ENCODE measurements at places on chromosomes 4 and X.
A peak's percentile ranks its signal among the peaks of the same experiment; 100 is the strongest.

DNA sequence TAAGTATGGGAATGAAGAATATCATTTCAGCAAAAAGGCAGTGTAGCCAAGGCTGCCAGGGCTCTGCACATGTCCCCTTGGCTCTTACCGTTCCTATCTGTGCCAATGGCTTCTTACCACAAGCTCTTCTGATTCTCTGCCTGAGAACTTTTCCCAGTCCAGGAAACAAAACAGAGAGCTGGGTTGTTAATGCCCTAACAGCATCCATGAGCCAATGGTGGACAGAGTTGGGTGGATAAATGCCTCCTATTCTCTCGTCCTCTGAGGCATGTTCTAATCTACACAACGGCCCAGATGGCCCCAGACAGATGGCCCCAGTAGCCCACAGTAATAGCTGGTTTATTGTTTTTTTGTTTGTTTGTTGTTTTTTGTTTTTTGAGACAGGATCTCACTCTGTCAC is 28.0 kb downstream of the SCD5 start:
- DNase-seq = no peak

GRCh38 chr4:53208753-53209152 is 157.1 kb downstream of the SCFD2 start:
- DNase-seq = no peak

GRCh38 chr4:141922236-141922635 is 285.9 kb downstream of the IL15 start:
- DNase-seq = no peak

DNA sequence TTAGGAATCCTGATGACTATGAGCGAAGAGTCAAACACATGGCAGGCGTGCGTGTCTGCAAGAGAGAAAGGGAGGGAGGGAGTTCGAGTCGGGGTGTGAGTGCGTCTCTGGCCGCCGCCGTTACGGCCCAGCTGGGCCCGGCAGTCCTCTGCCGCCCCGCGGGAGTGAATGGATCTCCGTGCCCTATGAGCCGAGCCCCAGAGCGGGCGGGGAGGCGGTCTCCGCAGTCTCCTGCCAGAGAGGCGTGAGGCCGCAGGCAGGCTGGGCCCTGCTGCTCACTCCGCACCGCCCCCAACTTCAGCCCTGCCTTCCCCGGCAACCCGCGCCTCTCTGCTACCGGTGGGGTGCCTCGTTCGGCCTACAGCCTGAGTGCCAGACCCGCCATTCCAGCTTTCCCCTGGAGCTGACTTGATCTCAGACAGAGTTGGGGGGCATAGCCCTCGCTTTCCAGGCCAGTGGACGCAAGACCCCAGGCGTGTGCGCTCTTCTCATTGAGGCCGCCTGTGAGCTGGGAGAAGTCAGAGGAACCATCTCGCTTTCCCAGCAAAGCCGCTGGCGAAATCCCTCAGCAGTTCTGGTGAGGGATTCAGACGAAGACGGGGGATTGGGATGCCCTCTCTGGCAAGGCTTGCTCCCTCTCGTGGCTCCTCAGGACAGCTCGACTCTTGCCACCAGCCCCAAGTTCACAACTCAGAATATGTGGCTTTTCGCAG is 1.4 kb downstream of the SLC16A2 start:
- no peak for DNase-seq

- DNase-seq = no peak
These were observed 245.5 kb upstream of the TLL1 start for GRCh38 chr4:165627548-165627947.

GRCh38 chr4:100826808-100827548 is 309.2 kb upstream of the EMCN start:
- DNase-seq = no peak

- no peak for DNase-seq
These were observed 348.5 kb upstream of the NR3C2 start for GRCh38 chr4:148790691-148791090.

DNA sequence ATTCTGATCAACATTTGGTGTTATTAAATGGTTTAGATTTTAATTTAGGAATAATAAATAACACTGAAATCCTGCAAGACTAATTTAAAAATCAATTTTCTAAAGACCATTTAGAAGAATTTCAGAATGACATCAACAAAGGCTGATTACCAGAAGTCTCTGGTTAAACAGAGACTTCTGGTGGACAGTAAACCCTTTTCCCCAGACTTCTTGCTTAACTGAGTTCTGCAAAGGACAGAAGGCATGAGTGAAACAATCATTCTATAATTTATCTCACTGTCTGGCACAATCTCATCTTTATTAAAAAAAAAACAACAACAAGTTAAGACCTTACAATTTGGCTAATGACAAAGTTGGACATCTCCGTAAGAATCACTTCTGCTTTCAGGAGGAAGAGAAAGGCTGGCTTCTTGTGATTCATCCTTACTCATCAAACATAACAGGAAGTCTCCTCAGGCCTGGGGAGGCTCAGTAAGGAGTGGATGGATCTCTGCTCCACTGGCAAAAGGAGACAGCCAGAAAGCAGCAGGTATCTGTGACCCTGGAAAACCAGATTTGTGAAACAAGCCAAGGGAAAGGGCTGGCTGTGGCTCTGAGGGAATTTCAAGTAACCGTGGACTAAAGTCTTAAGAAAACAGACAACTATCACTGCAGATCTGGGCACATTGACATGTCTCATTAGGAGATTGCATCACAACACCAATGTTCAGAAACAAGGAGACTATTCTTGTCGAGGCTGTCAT is 908 bp upstream of the TLR6 start:
- peak; percentile 31 for DNase-seq

GRCh38 chrX:153595387-153595786 is 3.6 kb downstream of the CCNQ start:
- DNase-seq = no peak

GRCh38 chr4:149465955-149466354 is 349.7 kb downstream of the IQCM start:
- no peak for DNase-seq

- no peak for DNase-seq
These were observed 67.8 kb upstream of the NBDY start for GRCh38 chrX:56661193-56661592.

- no peak for DNase-seq
These were observed 869 bp upstream of the ADD1 start for GRCh38 chr4:2842687-2843262.

- DNase-seq = no peak
These were observed 26.2 kb upstream of the SCRG1 start for GRCh38 chr4:173424899-173425805.

DNA sequence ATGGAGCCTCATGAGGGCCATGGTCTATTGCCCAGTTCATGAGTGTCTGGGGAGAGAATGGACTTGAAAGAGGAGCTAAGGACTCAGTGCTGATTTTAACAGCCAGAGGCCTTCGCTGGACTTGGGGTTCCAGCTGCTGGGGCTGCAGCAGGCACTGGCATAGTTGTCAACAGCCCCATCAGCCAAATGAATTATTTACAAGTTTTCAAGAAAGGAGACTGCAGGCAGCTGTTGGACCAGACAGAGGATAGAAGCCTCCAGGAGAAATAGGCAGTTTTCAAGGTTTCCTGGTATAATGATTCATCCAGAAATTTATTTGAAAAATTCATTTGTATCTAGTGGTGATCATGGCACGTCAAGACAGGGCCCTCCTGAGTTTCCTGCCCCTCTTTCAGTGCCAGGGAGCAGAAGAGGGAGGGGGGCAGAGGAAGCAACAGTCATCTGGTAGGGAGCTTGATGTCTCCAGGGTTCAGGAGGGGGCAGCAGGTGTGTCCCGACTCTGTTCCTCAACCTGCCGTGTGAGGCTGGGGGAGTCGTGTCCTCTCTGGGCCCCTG is 63.1 kb upstream of the GPR78 start:
- no peak for DNase-seq

DNA sequence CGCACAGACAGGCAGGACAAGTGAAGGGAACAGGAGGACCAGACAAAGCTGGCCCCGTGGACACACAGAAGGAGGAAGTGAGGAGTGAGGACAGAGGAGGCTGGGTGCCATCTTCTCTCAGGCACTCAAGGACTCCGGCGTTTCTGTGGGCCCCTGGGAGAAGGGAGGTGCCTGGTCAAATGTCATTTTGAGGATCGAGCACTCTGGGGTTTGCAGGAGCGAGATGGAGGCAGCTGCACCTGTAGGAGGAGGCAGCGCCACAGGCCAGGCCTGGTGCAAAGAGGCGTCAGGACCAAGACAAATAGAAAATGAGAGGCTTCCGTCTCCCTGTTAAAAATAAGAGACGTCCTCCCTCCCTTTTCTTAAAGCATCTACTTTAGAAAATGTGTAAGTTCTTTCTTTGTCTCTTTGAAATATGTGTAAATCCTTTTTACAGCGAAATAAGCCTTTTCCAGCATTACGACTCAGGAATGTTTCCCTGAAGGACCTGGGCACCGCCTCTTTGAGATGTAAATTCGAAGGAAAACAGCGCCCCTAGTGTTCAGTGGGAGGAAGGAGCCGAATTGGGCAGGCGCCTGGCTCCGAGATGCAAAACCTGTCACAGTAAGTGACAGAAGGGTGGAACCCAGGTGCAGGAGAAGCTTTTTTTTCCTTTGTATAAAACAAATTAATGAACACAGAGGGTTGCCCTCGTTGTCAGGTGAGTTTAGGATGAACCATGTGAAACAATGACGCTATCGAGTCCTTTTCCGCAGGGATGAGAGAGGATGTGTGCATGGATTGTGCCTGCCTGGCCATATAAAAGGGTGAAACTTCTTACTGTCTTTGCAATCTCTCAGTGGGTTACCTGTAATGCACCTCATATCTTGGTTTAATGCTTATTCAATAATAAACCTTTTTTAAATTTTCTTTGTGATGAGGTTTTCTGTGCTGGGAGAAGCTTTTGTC is 1.4 kb upstream of the C4orf50 start:
- DNase-seq = no peak

GRCh38 chr4:127667772-127668171 is 35.0 kb downstream of the INTU start:
- DNase-seq = no peak

- DNase-seq = no peak
These were observed 5.5 kb upstream of the NXF3 start for GRCh38 chrX:103098488-103098887.

DNA sequence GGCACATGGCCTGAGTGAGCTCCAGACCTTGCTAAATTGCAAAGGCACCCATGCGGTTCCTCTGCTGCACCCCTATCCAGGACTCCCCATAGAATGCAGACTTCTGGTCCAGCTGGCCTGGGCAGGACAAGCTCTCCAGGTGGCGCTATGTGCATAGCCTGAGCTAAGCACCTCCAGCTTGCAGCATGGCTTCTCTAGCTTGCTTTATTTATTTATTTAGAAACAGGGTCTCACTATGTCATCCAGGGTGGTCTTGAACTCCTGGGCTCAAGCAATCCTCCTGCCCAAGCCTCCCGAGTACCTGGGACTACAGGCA is 5.5 kb upstream of the WFS1 start:
- no peak for DNase-seq

GRCh38 chr4:173522951-173523395 is 7.1 kb downstream of the HAND2 start:
- DNase-seq = no peak

DNA sequence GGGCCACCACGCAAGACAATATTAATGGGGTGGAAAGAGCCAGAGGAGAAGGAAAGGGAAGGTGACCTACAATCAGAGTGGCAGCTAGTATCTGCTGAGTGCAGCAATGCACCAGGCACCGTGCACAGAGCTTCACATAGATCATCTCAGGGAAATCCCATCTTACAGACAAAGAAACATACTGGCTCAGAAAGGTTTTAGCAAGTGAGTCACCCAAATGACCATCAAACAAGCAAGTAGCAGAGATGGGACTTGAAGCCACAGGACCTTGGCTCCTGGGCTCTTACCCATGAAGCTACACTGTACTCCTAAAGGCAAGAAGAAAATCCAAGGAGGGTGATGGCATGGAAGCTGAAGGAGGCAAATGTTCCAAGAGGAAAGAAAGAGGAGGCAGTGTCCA is 6.8 kb downstream of the ANXA5 start:
- DNase-seq = no peak

- DNase-seq = no peak
These were observed 562.8 kb downstream of the FSTL5 start for GRCh38 chr4:161601011-161601410.

DNA sequence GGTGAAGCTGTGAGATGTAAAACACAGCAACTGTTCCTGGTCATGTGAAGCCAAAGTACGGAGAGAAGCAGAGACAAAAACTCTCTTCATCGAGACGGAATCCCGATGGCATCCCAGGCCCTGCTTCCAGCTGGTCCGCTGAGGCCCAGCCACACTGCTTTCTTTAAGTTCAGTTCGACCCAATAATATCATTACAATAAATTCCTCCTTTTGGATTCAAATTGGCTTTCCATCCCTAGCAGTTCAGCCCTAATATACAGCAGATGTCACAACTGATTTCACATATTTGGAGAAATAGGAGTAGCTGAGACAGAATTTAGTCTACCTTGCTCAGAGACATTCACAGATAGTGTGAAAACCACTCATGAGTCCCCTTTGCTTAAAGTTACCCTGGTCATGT is 98.3 kb upstream of the SPRY1 start:
- DNase-seq = no peak

- no peak for DNase-seq
These were observed 75.0 kb downstream of the MGST2 start for GRCh38 chr4:139740531-139741041.

GRCh38 chr4:5972571-5972970 is 45.7 kb downstream of the C4orf50 start:
- DNase-seq = no peak

- no peak for DNase-seq
These were observed 527.2 kb upstream of the PRKX start for GRCh38 chrX:4240541-4241194.

GRCh38 chr4:14857475-14857874 is 144.8 kb upstream of the CPEB2 start:
- DNase-seq = no peak

DNA sequence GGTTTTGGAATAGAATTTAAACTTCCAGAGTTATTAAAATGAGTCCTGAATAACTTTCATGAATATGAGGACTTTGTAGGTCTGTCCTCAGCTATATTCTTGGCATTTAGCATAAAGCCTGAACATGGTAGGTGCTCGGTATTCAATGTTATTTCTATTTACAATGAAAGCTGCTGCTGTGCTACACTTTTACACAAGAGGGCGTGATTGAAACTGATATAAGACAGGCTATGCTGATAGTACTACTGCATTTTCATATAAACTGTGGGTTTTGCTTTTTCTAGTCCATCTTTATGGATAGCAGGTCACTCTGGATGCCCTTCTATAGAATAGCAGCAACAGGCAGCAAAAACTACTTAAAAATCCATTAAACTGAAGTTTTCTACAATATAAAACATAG is 12.3 kb upstream of the GNPDA2 start:
- no peak for DNase-seq

DNA sequence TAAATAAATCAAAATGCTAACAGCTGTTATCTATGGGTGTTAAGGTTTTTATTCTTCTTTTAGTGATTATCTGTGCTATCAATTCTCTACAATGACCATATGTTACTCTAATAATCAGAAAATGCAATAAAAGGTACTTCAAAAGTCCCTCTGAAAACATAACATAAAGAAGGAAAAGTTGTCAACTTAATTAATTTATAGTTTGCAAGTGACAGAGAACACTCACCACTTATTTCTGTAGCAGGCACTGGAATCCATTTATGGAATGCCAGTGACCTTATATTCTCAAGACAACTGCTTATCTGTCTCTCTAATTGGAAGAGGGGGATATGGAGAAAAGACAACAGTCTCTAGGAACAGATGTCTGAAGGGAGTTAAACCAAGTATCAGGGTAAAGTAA is 25.6 kb upstream of the PLS3 start:
- no peak for DNase-seq
